Activated T-helper 1 cell treated with Interleukin-2 at 50 U/mL for 16 hours (primary cell): ENCODE measurements at places on chromosomes 3 and 15.
A peak's percentile ranks its signal among the peaks of the same experiment; 100 is the strongest.

GRCh38 chr3:70053293-70053692 lies 53.8 kb downstream of the SAMMSON start:
- no peak for DNase-seq

- no peak for DNase-seq
These were observed 16.9 kb upstream of the C15orf61 start for GRCh38 chr15:67504056-67504455.

- no peak for DNase-seq
These were observed 40.6 kb downstream of the MYO5C start for GRCh38 chr15:52255008-52255407.

- peak; percentile 35 for DNase-seq
These were observed 90.7 kb downstream of the FNDC3B start for GRCh38 chr3:172129850-172130716.

GRCh38 chr3:186807231-186807630 lies 949 bp upstream of the RFC4 start:
- no peak for DNase-seq

- DNase-seq = no peak
These were observed 61.4 kb downstream of the ADAMTS7 start for GRCh38 chr15:78749831-78750230.
